Midbrain (tissue), 1 donor: ENCODE measurements at places on chromosomes 16 and 17.

DNA sequence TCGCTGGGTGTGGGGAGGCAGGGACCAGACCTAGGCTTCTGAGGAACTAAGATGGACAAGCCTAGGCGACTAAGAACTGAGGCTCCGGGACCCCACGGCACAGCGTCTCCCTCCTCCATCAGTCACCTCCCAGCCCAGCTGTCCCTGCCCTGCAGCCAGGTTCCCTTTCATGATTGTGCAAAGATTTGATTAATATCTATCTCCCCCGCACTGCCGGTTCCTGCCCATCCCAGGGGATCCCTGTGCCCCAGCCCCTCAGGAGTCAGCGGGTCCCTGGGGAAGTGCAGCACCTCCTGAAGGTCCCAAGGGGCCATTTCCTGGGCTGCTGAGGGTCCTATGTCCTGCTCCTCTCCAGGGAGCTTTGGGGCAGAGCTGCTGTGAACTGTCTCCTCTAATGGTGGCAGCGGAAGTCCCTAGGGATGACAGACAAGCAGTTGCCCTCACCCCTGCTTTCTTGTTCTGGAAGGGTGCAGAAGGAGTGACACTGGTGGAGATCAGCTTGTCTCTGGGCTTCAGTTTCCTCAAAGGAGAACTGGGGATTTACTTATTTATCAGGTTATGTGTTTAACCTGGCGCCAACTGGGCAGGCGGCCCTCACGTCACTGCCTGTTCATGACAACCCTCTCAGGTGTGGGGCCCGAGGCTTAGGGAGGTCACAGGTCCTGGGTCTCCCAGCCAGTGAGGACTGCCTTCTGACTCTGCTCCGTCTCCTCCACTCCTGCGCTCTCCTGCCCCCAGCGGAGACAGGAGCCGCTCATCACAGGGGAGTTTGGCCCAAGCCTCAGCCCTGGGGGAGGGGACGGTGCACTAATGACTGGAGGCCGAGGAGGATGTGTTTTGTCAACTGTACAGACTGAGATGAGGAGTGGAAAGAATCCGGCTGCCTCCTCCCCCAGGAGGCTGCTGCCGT, 1.9 kb upstream of the C16orf74 start:
- no peak for DNase-seq

DNA sequence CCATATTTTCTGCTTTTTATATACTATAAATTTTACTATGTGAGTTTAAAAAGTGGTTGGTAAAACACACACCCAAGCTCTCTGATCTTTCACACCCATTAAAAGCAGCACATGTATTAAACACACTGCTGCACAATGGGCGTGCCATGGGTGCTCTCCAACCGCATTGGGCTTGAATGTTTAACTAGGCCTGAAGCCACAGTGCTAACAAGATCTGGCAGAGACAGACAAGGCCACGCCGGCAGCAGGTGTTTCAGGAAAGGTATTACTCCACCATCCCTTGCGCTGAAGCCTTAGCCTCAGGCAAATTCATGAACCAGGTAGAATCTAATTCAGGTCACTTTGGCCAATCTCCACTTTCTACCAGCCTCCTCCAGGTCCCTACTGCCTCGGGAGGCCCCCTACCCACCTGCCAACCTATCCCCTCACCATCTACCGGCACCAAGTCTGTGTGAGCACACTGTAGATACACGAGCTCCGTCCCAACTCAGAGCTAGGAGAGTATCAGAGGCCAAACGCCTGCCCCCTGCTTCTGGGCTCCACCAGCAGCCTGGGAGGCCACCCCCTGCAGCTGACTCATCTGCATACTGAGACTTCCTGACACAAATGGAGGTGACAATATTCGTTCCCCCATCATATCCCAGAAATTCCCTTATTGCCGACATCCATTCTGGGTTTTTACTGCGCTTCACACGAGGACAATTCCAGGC, 95.0 kb downstream of the ADCY9 start:
- no peak for DNase-seq

GRCh38 chr16:12800817-12801216, 2.9 kb downstream of the CPPED1 start:
- DNase-seq = no peak

- DNase-seq = peak; percentile 76
These were observed 7.4 kb downstream of the PRCD start for GRCh38 chr17:76547183-76547641.

DNA sequence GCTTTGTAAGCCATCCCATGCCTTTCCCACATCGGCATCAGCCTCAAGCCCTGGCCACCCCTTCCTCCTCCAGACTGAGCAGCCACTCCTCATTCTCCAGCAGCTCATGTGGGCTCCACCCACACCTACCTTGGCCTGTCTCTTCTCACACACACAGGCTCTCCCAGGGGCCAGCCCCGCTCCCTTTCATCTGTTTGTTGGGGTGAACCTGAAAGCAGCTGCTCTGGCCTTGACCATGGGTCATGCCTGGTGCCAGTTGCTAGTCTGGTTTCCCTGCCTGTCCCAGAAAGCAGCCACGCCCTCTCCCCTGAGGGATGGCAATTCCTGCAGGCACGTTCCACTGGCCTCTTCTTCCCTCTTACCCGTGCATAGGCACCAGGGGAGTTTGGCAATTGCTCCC, 11.4 kb upstream of the TMEM238L start:
- DNase-seq = no peak

- DNase-seq = no peak
These were observed 70.8 kb downstream of the ZFHX3 start for GRCh38 chr16:72977127-72977526.

DNA sequence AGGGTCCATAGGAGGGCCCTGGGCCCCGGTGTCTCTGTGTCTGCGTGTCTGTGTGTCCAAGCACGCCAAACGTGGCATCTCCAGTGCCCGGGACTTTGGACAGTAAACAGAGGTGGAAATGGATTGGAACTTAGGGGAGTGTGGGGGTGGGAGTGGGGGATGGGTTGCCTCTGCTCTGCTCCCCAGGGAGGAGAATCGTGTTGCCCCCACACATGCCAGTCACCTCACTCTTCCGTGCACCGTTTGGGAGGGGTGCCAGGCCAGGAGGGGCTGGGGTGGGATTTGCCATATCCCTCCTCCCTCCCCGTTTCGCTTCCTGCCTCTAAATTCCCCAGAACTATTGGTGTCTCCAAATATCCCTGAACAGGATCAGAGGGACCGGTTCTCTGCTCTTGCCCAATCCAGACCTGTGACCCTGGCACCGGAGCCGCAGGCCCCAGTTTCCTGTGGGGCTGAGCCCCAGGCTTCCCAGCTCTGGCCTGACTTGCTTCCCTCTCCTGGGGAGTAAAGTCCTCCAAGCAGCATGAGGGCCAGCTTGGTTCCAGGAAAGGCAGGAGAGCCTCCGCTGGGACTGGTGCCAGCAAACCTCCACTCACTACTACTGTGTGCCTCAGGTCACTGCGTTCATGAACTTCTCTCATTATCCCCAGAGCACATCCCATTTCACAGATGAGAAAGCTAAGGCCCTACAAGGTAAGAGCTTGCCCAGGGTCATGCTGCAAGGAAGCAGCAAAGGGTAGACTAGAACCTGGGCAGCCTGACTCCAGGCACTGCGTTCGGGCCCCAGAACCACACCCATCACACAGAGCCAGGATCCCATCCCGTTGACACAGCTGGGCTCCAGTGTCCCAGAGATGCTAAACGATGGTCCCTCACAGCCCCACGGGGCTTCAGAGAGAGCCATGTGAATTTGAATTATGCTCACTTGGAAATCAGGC, at the start of gene ASGR1:
Gene ASGR1 (minus strand): TSS at position 54 of the 938 bp plus-strand sequence. CDS start 807 bp downstream, outside the sequence.
- DNase-seq = no peak
